NCI-H1092 (cell line): ENCODE measurements at places on chromosomes 4 and X.
A peak's percentile ranks its signal among the peaks of the same experiment; 100 is the strongest.

DNA sequence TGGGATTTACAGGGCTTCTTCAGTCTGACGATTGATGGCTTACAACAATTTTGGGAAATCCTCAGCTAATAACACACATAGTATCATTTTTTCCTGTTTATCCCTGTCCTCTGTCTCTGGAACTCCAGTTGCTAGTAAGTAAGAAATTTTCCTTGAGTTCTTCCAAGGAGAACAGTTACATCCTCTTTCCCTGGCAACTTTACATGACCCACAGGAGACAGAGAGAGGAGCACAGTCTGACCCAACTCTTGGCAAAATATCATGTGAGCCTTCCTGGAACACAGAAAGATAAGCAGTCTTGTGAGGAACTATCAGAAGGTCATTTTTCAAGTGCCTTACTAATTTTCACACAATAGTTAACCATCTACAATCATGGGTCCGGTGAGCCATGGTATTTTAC, 578.7 kb upstream of the PABPC4L start:
- DNase-seq, result no peak

- DNase-seq, result no peak
These were observed 206.7 kb downstream of the MGST2 start for GRCh38 chr4:139872274-139872673.

DNA sequence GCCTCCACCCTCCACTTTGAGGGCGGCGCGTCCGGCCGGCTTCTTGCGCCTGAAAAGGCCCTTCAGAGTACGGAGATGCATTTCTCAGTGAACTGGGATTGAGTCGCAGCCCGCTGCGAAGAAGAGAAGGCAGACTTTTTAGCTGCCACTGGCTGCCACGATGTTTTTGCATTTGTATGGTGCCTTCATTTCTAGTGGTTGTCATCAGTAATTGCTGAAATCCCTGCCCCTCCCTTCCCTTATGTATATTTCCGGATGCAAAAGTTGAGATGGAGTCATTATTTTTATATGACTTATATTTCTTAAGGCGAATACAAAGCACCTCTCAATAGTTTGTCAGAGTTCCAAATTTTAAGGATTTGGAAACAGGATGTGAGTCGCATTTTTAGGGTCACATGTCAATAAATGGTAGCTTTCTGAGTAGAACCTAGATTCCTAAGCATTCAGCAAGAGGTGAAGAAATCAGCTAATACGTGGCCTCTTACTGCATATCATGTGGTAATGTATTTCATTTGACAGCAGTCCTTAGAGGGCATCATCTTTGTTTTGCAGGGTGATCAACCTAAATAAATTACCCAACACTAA, 658 bp downstream of the ATP6AP2 start:
- no peak for DNase-seq

DNA sequence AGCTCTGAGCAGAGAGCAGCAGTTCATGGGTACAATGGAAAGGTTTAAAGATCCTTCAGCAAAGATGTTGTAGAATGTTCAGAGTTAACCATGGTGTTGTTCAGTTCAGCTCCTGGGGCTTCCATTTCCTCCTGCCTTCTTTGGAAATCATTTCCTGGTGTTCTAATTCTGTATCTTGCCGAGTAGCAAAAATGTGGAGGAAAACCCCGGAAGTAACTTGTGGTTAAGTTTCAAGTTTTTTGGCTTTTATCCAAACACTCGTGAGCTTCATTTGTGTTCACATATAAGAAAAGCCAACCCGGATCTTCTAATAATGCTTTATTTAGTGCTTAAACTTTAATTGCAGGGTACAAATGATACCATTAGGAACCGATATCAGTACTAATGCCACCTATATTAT, 33.6 kb upstream of the ARX start:
- DNase-seq, result no peak

DNA sequence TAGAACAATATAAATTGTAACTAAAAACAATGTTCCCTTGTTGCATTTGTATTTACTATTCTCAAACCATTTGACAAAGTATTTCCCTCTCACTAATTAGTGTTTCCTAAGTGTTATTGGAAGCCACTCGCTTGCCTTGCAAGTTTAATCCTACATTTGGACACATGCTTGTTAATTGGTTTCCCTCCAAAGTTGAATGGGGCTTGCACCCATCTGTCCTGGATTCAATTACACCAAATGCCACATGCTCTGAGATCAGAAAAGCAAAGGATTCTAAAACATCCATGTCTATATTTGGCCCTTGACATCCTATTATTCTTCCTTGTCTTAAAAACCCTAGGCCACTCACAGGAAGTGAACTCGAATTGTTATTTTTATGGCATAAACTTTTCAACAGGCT, 146.6 kb downstream of the AMELX start:
- no peak for DNase-seq

GRCh38 chr4:7375427-7375826, 59.3 kb downstream of the PSAPL1 start:
- DNase-seq, result no peak

GRCh38 chrX:31181377-31182000, 109.6 kb upstream of the FTHL17 start:
- DNase-seq, result no peak

DNA sequence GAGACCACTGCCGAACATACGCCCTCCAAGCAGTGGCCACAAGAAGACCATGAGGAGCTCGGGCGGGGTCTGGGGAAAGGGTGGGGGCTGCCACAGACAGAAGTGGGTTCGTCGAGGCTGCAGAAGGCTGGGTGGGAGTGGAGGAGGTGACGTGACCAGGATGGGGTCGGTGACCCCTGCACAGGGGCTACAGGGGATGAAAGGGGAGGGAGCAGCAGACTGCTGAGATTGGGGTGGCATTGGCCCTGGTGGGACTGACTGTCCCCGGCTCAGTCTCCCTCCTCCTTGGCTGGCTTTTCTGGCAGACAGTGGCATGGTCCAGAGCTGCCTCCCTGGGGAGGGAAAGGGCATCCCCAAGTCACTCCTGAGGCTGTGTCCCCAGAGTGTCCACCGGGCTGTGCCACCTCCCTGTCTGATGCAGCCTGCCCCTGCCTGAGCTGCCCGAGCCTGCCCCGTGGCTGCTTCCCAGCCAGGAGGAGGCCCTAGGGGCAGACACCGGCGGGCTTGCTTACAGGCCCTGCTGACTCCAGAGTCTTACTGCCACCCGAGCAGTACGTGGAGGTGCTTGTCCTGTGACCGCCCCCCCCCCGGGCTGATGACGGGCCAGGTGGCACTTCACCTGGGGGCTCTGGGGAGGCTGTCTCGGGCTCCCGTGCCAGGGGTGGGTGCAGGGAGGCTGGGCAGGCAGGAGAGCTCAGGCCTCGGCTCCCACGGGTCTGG, 7.2 kb downstream of the SH3BP2 start:
- DNase-seq, result no peak

- no peak for DNase-seq
These were observed 144.3 kb upstream of the SMAD1 start for GRCh38 chr4:145337391-145337790.

DNA sequence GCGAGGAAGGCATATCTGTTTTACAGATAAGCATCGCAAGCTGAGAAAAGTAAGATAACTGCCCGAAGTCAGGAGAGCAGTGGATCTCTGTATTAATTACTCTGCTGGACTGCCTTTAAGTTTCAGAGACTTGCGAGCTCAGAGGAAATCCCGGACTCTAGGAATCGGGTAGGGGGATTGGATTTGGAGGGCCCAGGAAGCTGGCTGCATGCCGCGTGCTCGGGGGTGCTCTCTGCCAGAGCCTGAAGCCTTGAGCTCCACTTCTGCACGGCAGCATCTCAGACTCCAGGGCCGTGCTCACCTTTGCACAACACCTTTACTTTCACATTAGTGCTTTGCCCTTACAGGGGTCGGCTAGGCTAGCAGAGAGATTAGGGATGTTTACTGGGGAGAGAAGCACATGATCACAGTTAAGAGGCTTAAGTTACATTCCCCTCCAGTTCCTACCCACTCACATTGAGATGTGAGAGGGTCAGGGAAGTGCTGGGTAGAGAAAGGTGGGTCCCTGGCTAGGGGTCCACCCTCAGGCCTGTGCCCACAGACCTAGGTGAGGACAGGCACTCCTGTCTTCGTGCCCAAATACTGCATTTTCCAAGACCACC, 57.0 kb downstream of the TRIML1 start:
- no peak for DNase-seq

GRCh38 chr4:19752599-19752998, 499.1 kb upstream of the SLIT2 start:
- no peak for DNase-seq

DNA sequence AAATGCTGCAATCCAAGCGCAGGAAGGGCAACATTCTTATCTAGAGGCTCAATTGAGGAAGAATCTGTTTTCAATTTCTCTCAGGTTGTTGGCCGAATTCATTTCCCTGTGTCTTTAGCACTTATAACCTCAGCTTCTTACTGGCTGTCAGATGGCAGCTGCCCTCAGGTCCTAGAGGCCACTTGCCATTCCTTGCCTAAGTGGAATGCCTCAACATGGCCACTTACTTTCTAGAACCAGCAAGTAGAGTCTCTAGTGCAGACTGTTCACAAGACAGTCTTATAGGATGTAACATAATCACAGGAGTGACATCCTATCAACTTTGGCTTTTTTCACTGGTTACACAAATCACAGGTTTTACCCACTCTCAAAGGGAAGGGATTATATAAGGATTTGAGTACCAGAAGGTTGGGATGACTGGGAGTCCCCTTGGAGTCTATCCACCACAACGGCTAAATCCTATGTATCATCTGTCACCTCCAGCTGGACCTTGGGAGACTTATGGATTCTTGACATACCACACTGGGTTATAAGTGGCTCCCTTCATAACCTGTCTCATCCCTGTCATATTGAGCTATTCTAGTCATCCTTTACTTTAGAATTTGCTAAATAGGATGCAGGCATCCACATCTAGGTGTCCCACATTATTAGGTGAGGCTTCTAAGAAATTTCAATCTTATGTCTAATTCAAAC, 297.9 kb upstream of the CTSO start:
- no peak for DNase-seq

DNA sequence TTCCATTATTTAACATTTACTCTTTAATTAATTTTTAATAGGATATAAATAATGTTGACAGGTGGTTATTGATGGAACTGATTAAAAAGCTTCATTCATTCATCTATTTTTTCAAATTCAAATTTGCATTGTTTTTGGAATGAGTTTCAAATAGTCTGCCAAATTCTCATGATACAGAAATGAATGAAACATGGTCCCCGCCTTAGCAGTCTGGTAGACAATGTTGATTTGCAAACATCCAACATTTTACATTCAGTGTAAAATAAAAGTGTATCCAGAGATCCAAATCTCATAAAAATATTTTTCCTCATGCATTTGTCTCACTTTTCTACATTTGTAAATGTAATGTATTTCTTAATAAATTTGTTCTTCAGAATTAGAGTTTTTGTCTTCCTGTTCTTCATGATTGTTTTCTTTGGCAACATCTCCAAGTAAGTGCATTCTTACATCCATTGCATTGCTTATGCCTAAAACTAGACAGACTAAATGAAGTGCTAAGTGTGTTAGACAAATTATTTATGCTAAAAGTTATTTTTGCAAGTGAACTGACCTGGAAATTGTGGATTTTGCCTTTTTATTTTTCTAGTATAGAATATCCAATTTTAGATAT, 142.3 kb downstream of the PCDH18 start:
- no peak for DNase-seq

GRCh38 chr4:68451246-68452211, 4.3 kb downstream of the TMPRSS11E start:
- DNase-seq, result no peak

GRCh38 chr4:143420227-143420626, 83.6 kb downstream of the GAB1 start:
- DNase-seq, result no peak

DNA sequence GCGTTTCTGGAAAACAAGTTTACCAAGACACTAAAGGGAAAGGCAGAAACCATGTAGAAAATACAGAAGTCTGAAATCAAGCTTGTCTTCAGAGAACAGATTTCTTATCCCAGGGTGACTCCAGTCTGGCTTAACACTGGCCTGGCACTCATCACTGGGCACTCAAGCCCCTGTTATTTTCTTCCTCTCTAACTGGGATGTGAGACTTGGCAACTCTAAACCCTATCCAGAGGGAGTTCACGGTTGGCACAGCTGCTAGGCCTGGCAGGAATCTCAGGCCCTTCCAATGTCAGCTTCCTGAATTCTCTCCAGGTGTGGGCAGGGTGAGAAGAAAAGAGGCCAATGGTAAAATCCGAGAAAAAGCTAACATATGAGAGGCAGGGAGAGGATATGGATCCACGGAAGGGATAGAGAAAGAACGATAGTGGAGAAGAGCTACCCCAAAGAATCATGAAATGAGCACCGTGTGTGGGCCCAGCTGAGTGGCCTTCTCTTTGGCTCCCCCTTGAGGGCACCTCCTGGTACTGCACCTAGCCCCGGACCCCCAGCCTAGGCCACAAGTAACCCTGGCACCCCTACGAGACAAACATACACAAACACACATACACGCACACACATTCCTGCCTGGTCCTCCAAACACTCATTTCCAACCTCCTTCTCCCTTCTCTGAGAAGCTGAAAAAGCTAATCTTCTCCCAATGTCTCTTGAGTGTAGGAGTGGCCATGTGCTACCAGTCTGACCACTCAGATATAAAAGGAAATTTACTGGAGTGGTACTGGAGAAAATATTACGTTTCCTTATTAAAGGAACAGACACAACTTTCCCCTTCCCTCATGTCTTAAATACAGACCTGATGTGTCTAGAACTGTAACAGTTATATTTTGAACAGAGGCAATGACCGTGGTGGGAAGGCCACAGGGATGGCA, 16.6 kb upstream of the PTCHD1 start:
- DNase-seq, result peak; percentile 10

DNA sequence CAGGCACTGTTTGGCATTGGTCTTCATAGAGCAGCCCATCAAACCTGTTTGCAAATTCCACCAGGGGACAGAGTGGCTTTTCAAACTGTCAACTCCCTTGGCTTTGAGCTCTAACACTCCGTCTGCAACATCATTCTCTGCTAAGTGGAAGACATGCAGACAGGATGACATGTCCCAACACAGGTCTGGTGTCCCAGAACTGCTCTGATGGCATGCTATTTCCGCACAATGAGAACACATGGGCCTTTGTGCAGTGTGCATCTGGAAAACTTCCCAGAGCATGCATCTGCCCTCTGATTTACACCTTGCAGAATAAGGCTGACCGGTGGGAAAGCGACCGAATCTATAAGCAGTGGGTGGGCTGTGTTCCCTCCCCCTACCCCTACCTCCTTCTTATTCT, 212.8 kb upstream of the GYPA start:
- no peak for DNase-seq

- no peak for DNase-seq
These were observed 16.4 kb upstream of the EIF4E start for GRCh38 chr4:98945297-98945850.

DNA sequence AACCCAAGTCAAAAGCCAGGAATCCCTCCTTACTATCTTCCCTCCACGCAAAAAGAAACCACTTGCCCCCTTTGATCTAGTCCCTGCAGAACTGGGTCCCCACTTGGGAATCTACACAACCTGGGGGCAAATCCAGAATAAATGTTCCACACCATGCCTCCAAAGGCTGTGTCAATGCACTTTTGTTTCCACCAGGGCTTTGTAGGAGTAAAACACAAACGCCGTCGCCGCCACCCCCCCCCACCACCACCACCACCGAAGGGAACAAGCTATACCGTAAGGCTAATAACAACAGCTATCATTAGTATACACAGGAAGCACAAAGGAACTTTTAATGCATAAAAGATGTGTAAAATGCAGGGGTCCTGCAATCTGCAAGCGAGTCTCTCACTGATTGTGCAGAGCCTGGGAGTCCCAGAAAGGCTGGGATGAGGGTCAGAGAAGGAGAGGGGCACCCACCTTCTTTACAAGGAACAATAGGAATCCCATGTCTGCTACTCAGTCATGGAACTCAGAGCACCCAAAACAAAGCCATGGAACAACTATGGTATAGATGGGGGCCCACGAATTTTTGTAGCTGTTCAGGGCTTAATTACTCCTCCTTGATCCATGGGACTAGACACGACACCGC, 13.2 kb downstream of the BCOR start:
- DNase-seq, result no peak
